HuH-7 (cell line): ENCODE measurements at places on chromosomes 11 and 22.

DNA sequence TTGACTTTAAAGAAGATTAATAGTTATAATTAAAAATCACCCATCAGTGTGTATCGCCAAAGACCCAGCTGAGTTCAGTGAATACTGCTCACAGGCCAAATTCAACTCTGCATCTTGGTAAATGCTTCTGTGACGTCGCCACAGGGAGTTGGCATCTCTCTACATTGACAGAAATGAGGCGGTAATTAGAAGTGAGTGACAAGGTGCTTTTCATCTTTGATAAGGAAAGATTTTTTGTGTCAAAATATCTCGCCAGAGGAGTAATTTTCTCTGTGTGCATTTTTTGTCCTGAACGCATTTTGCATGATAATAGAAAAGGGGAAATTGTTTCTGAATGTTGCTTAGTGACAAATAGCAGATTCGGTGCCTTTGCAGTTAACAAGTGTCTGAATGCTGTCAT is 345.8 kb downstream of the CNTN5 start:
- DNase-seq, result no peak

DNA sequence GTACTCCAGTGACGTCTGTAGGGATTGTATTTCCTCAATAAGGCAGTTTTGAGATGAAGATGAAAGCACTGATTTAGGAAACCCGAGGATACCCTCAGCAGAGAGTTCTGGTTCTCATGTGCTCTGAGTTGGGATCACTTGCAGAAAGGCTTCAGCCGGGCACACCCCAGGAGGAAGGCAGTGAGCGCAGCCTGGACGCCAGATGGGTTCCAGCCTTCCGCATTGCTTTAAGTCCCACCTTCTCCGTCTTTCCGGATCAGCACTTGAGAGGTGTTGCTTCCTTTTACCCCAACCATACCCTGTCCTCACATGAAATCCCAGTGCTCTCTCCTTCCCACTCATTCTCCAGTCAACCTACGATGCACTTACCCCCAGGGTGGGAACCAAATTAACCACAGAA is 239.5 kb upstream of the CADM1 start:
- no peak for DNase-seq

DNA sequence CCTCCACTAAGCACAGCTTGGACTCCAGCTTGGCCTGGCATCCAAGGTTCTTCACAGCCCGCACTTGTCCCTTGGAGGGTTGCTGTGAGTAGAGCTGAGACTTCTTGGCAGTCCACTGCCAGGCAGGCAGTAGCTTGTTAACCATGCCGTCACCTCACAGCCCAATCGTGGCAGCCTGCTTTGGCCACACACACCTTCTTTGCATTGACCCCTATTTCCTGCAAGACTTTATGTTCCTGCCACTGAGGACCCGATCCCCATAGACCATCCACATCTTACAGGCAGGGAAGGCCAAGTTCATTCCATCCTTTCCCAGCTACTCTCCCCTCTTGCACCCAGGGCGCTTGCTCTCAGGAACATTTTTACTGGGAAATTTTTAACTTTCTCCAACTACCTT is 2.5 kb upstream of the PYGM start:
- no peak for DNase-seq

DNA sequence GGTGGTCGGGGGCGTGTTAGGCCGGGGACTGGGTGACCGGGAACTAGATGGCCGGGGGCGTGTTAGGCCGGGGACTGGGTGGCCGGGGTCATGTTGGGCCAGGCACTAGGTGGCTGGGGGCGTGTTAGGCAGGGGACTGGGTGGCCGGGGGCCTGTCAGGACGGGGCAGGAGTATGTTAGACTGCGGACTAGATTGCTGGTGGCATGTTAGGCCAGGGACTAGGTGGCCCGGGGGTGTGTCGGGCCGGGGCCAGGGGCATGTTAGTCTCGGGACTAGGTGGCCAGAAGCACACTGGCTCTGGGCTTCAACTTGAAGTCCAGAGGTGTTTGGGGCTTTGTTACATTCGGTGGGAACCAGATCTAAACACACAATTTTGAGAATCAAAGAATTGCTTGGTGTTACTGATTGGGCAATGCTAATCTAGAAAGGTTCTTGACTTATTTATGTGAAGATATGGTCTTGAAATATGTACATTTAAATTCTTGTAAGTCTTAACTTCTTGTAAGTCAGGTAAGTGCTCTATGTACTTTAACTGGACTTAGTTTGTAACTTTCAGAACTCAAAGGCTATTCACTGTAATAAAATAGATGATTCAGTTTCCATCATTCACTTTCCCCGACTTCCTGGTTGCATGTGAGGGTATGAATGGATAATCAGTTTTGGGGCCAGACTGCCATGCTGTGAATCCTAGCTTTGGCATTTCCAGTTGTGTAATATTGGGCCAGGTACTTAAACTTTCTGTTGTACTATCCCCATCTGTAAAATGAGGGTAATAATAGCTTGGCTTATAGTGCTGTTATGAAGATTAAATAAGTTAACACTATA is 1.1 kb downstream of the EXT2 start:
- peak; percentile 26 for DNase-seq

- no peak for DNase-seq
Observed at GRCh38 chr22:50418624-50419023, 56.2 kb downstream of the SBF1 start.

- DNase-seq, result peak; percentile 10
Observed at GRCh38 chr11:63683133-63683991, 2.1 kb downstream of the RTN3 start.

DNA sequence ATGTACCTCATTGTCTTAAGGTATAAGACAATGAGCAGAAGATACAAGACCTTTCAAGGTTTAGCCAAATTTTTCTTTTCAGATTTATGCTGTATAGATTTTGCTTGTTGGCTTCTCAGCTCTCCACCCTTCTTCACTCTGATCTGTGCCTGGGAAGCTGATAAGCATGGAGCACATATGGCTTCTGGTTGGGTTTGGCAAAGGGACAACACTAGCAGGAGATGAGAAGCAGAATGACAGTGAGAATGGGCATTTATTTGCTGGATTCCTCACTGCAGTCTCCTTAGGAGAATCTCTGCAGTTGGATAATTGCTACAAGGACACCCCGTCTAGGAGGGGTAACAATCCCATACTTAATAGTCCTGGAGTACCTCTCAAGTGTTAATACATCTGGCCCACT is 474.8 kb upstream of the CCDC90B start:
- DNase-seq, result no peak

DNA sequence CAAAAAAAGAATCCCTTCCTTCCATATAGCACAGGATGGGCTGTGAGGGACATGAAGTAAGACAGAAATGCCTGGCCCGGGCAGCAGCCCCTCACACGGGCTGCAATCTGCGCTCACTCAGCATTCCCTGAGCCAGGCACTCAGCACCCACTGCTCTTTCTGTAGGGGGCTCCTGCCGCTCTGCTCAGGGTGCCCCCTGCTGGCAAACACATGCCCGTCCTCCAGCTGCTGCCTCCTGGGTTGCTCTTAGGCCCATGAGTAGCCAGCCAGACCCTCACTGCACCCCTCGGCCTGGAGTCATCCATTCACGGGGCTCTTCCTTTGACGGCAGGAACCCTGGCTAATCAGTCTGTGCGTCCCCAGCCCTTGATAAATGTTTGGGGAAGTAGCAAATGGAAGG is 6.9 kb downstream of the MCAT start:
- peak; percentile 94 for DNase-seq

- DNase-seq, result no peak
Observed at GRCh38 chr11:47183031-47183856, 3.0 kb downstream of the PACSIN3 start.

DNA sequence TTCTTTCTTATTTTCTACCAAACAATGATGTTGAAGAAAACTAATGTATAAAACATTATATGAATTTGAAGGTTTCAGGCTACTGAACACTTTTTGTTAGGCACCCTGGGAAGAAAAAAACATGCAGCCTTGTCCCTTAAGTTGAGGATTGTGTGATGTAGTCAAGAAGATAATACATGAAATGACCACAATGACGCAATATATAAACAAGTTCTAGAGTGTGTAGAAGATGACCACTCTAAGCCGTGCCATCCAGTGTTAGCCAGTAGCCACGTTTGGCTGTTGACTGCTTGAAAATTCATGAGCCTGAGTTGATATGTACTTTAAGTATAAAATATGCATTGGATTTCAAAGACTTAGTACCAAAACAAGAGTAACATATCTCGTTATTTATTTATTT is 16.2 kb downstream of the SWAP70 start:
- no peak for DNase-seq

- no peak for DNase-seq
Observed at GRCh38 chr11:78022397-78023396, at the start of gene KCTD14. Gene KCTD14 (minus strand): TSS chr11:78023276. CDS start chr11:78023249, 27 bp downstream.

GRCh38 chr11:20075627-20076026 is 84.6 kb downstream of the DBX1 start:
- no peak for DNase-seq

DNA sequence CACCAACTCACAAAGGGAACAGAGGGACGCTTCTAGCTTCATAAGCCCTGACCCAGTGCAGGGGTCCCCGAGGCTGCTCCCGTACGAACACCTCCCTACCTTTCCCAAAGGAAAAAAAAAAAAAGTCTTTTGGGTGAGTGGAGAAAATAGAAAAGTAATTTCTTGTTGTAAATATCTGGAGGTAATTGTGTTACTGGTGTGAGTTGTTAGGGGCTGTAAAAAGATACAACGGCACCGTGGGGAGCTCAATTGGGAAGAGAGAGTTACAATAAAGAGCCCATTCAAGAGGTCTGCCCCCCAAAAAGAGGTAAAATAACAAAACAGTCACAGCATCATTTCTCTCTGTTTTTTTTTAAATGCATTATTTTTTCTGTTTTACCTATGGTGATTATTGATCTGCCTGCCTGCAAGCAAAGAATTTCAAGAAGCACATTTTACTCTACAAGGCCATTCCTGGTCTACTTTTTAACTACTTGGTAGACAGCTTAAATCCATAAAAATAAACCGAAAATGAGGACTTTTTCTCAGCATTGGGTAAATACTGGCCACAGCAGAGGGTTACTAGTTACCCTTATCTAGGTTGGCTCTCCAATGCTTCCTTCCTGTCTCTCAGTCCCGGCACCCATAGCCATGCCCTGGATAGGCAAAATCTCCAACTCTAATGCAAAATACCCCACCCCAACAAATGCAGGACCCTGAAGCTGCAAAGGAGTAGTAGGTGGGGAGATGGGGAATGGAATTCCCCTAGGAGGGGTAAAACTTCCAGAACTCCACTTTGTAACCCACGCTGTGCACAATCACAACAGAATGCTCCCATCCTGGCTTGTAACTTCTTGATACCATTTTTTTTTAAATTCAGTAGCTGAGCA is 3.1 kb downstream of the PAX6 start:
- DNase-seq, result no peak

GRCh38 chr22:45889539-45890350 is 87.2 kb downstream of the WNT7B start:
- DNase-seq, result no peak

DNA sequence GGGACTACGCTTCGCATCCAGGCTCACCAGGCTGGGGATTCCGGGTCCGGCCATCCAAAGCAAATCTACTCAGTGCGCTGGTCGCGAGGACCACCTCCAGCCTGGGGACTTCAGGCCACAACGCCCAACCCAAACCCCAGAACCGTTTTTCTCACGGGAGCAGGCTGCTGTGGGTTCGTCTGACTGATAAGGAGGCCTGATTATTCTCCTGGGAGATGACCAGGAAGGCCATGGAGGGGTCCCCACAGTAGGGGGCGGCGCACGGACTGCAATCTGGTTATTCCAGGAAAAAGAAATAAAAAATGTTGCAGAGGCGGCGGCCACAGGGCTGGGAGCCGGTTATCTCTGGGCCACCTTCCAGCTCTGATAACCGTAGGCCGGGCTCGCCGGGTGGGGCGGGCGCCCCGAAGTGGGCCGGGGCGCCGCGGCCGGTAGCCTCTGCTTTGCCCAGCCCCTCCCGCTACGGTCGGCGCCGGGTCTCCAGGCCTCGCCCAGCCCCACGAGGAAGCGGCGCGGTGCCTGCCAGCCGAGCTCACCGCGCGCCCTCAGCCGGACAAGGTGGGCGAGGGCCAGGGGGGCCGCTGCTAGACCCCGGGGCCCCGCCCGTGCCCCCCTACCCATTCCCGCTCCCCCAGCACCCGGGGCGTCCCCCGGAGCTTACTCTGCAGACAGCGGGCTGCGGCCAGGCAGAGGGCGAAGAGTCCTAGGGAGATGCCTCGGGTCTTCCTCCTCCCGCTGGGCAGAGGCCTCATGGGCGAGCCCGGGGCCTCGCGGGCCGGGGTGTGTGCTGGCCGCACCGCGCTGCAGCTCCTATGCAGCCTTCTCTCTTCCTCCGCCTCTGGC is 446 bp downstream of the VSTM5 start:
- peak; percentile 50 for DNase-seq

DNA sequence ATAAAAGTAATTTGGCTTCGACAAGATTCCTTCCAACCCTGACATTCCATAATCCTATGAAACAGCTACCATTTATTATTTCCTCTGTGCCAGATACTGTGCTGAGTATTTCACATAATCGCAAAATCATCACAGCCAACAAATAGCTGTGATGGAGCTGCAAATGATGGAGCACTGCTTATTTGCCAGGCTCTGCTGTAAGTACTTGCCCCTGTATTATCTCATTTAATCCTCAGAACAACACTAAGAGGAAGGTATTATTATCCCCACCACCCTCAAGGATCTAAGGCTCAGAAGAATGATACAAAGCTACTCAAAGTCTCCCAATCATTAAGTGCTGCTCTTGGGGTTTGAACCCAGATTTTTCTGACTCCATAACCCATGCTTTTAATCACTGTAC is 145.5 kb downstream of the CCDC34 start:
- no peak for DNase-seq

GRCh38 chr22:37498289-37498909 is 12.2 kb upstream of the MFNG start:
- peak; percentile 97 for DNase-seq

GRCh38 chr22:45972091-45972888 is 4.7 kb downstream of the WNT7B start:
- DNase-seq, result no peak

DNA sequence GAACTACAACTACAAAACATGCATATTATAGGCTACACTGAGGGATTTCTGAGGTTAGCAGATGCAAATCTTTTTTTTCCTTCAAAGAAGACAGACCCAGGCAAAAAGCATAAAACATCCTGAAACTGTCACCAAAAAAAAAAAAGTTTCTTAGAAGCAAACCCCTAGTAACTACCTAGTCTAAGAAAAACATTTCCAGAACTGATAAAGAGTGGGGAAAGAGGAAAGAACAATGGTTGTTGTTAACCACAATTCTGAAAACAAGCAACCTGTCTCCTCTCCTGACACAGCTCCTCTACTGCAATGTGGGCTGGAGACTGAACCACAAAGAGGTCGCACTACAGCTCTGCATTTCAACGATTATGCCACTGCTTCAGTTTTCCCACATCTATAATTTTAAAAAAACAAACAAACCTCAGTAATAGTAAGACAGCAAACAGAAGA is 15.0 kb downstream of the DENND5A start:
- DNase-seq, result no peak

DNA sequence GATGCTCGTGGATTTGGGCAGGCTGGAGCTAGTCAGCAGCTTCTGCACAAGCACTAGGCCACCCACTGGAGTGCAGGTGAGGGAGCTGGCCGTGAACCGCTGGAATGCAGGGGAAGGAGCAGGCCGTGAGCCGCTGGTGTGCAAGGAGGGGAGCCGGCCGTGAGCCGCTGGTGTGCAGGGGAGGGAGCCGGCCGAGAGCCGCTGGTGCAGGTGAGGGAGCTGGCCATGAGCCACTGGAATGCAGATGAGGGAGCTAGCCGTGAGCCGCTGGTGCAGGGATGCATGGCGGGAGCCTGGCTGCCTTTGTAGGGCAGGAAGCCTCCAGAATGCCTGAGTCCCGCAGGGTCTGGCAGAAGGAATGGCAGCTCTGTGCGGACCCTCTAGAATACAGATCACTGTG is 4220.0 kb upstream of the OR11H1 start:
- no peak for DNase-seq

- DNase-seq, result no peak
Observed at GRCh38 chr11:124090996-124091395, 24.3 kb upstream of the VWA5A start.

GRCh38 chr11:64591257-64592233 is 525 bp downstream of the SLC22A12 start:
- DNase-seq, result no peak
